DMS 273 treated with DMSO at 0.1 percent for 48 hours (cell line): ENCODE measurements at places on chromosomes 4 and X.

GRCh38 chrX:115177932-115178331 lies 11.3 kb upstream of the RBMXL3 start:
- DNase-seq = no peak

GRCh38 chr4:31998807-31999206 lies 1278.6 kb downstream of the PCDH7 start:
- no peak for DNase-seq

- no peak for DNase-seq
Observed at GRCh38 chr4:169658196-169658595, 37.8 kb downstream of the CLCN3 start.

GRCh38 chr4:41125558-41126311 lies 88.6 kb downstream of the APBB2 start:
- no peak for DNase-seq

DNA sequence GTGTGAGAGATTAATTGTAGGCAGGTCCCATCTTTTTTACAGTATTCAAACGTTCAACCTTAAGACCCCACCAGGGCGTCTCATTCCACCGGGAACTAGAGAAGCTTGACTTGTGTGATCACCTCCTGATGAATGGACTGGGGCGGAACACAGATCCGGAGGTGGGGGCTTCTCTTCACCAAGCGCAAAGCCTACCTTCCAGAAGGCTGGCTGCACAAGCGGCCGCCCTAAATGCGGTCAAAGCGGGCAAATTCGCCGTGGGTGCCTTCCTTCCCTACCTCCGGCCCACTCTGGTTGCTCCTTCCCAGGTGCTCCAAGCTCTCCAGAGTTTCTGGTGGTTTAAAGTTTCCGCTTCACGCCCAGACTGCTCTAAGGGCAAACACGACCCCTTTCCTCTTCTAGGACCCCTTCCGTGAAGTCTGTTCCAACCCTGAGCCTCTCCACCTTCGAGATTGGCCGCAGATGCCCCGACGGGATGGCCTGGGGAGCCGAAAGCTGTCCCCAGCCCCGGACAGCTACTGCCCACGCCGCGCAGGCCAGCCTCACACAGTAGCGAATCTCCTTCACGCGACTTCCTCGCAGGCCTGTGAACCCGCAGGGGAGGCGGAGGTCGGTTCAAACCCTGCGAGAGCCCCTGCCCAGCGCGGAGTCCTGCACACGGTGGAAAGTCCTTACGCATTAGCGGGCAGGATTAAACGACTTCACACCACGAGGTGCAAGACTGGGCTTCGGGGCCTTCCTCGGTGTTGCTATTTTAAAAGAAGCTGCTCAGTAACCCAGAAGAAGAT lies 1.6 kb upstream of the WWC2 start:
- DNase-seq = no peak

DNA sequence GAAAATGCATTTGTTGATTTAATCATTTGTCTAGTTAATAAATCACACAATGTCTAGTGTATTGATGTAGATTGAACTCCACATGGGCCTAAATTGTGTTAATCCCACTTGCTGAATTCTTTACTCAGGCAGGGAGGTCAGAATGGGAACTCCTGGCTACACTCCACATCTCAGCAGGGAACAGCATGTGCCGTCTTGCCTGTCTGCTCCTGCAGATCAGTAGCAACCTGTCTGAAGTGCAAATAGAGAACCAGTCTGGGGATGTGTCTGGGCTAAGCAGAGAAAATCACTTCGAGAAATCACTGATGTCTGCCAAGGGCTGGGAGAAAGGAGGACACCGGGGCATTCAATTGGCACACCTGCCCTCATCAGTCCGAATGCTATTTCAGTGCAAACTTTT lies 16.5 kb upstream of the MXRA5 start:
- DNase-seq = peak; percentile 93

- DNase-seq = no peak
Observed at GRCh38 chr4:150236626-150237025, 158.4 kb downstream of the DCLK2 start.

- no peak for DNase-seq
Observed at GRCh38 chr4:53705151-53705764, 114.0 kb upstream of the LNX1 start.

GRCh38 chr4:88570001-88570400 lies 22.3 kb upstream of the HERC3 start:
- DNase-seq = no peak

DNA sequence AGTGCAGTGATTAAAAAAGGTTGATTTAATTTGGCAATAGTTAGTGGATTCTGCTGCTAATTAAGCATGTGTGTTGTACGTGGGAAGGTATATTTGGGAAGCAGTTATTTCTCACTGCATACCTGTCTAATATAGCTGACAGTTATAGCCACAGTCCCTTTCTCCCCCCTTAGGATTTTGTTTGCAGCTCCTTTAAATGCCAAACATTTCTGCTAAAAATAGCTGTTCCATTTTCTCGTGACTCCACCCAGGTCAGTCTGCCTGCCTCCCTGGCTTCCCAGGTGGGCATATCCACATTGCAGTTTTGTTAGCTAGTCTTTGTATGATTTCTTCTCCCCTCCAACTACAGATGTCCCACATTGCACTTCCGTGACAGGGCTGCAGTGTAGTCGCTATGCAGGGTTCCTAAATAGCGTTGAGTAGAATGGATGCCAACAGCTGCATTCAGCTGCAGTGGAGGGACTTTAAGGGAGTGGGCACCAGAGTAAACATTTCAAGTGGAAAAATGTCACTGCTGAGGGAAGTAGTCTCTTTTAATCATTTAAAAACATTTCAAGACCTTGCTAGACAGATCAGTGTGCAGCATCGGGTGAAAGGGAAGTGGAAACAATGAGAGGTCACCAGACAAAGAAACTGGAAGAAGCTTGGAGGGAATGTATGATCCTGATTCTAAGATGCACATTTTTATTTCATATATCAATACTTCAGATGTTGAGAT lies 326.3 kb downstream of the RAPGEF2 start:
- DNase-seq = no peak

GRCh38 chr4:109729117-109729717 lies 653 bp downstream of the PLA2G12A start:
- DNase-seq = no peak

GRCh38 chr4:155072417-155072816 lies 136.0 kb upstream of the NPY2R start:
- no peak for DNase-seq
